ENCODE measurements at places on chromosomes 12 and 14.

- no peak for DNase-seq
Measured at GRCh38 chr12:38556647-38557046, 240.1 kb downstream of the ALG10B start.

DNA sequence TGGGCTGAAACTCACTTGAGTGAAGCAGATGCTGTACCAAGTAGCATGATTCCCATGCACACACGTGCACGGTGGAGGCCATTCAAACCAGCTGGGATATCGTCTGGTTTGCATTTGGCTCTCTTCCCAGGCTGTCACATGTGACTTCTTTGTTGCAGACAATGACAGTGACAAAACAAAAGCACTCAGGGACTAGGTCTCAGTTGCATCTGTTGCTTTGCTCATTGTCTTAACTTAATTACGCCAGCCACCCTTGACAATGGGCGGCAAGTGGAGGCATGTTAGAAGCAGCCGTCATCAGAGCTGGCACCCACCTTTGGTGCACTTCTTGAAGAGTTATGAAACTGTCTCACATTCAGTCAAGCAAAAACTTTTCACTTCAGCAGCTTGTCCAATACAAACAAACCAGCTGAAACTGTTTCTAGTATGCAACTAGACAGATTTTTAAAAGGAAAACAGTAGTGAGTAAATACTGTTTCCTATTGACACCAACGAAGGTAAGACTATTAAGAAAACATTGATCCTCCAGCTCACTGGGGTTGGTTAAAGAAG is 74.3 kb downstream of the IGF1 start:
- no peak for DNase-seq

DNA sequence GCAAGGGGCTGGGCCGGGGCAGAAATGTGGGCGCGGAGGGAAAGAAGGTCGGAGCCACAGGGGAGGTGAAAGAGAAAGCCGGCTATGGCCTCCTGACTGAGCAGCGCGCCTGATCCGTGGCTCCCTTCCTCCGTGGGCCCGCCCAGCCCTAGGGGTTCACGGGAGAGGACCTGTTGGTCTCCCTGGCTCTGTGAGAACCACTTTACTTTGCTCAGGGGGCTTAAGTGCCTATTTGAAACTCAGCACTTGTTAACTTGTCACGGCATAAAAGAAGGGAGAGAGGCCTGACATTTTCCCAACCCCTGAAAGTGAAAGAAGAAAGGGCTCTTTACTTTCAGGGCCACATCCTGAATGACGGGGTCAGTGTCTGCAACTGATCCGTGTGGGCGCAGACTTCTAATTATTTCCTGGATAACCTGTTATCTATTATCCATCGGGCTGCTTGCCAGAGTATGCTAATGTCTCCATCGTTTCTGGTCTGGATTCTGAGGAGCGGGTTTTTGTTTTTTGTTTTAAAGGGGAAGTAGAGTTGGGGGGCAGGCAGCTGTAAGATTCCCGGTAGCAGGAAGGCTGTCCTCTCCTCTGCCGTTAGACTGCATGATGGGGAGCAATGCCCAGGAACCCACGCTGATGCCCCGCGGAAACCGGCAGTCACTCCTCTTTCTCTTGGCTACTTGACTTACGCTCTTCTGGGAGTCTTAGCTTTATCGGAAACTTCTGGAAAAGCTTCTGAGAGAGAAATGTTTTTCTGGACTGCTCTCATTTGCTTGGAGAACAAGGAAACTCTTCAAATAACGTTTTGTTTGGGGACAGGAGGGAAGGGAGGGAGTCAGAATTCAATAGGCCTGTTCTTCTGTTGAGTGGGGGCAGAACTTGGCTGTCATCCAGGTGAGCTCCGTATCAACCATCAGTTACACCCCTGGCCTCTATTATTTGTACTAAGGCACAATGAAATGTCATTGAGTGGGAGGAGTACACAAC is 127.7 kb upstream of the MAX start:
- DNase-seq = peak; percentile 8

GRCh38 chr12:132222096-132222807 is 78.0 kb downstream of the NOC4L start:
- DNase-seq = no peak

GRCh38 chr12:87849074-87849473 is 180.1 kb downstream of the C12orf50 start:
- DNase-seq = no peak

DNA sequence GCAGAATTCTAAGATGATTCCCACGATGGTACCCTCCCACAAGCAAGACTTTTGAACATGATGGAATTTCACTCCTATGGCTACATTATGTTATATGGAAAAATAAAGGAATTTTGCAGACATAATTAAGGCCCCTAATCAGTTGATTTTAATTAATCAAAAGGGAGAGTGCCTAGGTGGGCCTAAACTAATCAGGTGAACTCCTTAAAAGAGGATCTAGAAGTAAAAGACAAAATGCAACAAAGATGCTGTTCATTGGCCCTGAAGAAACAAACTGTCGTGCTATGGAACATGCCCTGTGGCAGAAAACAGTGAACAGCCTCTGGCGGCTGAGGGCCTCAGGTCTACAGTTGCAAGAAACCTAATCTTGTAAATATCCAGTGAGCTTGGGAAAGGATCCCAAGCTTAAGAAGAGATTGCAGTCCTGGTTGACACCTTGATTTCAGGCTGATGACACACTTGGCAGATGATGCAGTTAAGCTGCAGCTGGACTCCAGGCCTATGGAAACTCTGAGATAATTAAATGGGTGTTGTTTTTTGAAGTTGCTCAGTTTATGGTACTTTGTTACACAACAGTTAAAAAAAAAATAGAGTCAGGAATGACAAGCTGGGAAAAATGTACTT is 13.8 kb downstream of the TMCC3 start:
- no peak for DNase-seq

DNA sequence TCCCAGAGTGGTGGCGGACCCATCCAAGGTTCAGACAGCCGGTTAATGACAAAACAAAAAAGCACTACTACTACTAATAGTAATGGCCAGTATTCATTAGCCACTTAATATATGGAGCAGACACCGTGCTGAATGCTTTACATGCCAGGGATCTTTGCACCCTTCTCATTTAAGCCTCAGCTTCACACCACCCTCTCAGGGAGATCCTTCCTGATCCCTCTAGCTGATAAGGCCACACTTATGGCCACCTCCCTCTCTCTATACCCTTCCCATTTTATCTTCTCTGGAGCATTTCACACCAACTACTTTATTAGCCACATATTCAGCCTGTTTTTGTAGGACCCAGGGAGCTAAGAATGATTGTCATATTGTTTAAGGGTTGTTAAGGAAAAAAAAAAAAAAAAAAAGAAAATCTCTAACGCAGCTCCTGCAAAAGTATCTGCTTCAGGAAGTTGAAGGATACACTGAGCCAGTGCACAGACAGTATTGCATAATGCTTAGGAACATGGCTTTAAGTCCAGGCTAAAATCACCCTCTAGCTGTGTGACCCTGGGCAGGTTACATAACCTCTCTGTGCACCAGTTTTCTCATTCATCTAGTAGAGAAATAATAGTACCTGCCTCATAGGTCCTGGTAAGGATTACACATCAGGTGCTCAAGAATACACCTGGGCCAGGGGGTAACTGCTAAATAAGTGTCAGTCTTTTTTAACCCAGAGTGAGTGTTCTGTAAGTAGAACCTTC is 29.4 kb downstream of the NUAK1 start:
- DNase-seq = no peak
